Stimulated activated CD4-positive, alpha-beta T cell treated with anti-CD3 and anti-CD28 coated beads, Interleukin-12 subunit alpha, Interleukin-12 subunit beta, amount 100 ng/mL, for 48 hours (primary cell): ENCODE measurements at places on chromosomes 12 and 14.

- no peak for DNase-seq
These were observed 13.6 kb upstream of the GPR68 start for GRCh38 chr14:91258011-91258618.

DNA sequence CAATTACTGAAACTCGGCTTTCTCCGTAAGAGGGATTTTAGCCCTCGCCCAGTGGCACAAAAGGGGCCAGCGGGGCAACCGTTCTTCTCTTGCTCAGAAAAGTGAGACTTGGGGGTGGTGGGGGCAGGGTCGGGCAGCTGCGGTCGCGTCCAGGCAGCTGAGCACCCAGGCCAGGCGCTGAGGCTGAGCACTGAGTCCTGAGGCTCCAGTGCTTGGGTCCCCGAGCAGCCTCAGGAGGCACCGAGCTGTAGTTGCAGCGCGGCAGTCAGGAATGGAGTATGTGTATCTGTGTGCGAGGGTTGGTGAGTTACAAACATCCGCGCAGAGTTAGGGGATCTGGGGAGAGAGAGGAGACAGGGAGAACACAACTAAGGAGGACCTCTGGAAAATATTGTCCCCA lies 4.1 kb upstream of the HOXC6 start:
- no peak for DNase-seq

- no peak for DNase-seq
These were observed 61.0 kb downstream of the NT5DC3 start for GRCh38 chr12:103780093-103780440.

DNA sequence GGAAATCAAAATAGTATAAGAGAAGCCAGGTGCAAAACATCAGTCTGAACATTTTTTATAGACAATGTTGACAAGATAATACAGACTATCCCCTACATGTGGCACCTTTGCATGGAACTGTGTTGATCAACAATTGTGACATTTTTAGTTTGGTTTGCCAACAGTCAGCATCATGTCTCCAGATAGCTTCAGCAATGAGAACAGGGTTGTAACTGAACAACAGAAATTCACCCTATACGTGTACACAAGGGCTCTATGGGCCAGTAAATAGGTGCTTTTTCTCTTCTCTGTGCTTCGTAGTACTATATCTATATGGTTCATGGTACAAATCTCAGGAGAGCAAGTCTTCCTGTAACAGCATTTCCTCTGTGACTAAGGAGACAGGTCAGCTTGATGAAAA lies 310.4 kb downstream of the ATXN7L3B start:
- DNase-seq: no peak

- DNase-seq: no peak
These were observed 393.2 kb downstream of the BCAT1 start for GRCh38 chr12:24555730-24556129.

- no peak for DNase-seq
These were observed 19.9 kb downstream of the BDKRB2 start for GRCh38 chr14:96224480-96225096.

GRCh38 chr12:8692573-8692972 lies 5.2 kb upstream of the RIMKLB start:
- no peak for DNase-seq

DNA sequence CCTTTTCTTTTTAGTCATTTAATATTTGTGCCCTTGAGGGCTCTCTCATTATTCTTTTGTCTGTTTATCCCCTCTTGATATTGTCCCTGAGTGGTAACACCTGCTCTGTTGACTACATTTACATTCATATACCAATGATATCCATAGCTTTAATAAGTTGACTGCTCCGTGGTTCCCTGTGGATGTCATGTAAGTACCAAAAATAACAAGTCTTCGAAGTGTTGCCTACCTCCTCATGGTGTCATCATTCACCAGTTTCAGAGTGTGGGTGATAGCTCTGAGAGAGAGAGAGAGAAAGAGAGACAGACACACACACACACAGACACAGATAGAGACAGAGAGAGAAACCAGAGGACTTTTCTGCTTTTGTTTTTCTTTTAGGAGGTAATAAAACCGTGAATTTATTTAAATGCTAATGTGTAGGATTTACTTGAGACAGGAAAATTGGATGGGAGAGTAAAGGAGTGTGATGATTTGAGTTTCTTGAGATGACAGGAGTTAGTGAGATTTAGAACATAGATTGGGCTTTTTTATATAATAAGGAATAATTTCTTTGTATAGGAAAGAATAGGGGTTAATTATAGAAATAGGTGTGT lies 52.2 kb downstream of the PAPOLA start:
- no peak for DNase-seq

DNA sequence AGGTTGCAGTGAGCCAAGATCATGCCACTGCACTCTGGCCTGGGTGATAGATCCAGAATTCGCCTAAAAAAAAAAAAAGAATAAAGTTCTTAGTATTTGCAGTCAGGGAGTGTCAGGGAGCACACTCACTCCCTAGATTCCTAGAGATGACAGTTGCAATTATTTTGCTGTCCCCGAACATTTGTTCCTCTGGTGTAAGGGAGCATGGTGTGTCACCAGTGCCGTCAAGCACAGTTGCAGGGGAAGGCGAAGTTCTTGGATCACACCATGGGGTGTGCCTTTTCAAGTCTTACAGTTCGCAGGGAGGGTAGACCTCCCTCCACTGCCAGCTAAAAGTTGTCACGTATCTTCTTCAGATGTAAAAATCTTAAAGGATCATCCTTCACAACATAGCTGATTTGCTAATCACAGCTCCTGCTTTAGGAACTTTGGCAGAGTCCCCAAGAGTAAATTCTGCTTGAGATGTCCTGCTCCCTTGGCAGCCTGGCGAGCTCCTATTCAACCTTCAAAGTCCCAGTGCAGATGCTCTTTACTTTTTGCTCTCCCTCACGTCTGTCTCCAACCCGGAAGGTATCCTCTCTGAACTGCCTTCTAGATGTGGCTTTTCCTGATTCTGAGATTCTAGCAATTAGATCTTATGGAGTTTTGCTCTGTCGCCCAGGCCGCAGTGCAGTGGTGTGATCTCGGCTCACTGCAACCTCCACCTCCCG lies 11.3 kb downstream of the ACACB start:
- no peak for DNase-seq

GRCh38 chr12:92216092-92216491 lies 70.4 kb upstream of the BTG1 start:
- no peak for DNase-seq

DNA sequence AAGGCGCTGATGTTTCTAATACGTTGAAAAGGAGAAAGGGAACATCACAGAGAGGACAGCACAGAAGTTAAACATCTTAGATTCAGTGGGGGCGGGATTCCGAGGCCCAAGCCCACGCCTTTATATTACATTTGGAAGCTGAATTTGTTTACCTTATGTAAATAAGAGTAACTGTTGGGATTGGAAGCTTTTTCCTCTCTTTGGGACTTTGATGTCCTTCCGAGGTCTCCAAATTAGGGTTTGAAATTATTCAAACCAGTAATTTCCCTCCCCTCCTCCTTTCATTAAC lies 6.4 kb downstream of the FOXA1 start:
- no peak for DNase-seq

DNA sequence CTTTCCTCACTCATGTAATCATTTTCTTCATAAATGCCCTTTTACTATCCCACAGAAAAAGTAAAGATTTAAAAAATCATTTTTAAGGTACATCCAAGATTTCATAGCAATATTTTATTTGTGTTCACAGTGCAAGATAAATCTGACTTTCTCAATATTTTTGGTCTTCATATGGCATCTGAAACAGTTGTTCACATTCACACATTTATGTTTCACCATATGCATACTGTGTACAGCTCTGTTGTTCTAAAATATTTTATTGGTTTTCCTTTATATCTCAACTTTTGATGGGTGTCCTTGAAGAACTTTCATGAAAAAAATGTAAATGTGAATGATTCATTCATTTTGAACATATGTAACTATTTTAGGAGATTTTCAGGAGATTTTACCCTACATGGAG lies 348.7 kb downstream of the SNAPC1 start:
- DNase-seq: no peak
